ENCODE measurements at places on chromosomes 6 and 20. TPM values are rescaled to one million over a fixed set of nuclear protein-coding genes. Genes with fewer than 3 reads are reported as not detected.

GRCh38 chr6:43887340-43887858 is 117.4 kb downstream of the VEGFA start:
- DNase-seq = no peak

DNA sequence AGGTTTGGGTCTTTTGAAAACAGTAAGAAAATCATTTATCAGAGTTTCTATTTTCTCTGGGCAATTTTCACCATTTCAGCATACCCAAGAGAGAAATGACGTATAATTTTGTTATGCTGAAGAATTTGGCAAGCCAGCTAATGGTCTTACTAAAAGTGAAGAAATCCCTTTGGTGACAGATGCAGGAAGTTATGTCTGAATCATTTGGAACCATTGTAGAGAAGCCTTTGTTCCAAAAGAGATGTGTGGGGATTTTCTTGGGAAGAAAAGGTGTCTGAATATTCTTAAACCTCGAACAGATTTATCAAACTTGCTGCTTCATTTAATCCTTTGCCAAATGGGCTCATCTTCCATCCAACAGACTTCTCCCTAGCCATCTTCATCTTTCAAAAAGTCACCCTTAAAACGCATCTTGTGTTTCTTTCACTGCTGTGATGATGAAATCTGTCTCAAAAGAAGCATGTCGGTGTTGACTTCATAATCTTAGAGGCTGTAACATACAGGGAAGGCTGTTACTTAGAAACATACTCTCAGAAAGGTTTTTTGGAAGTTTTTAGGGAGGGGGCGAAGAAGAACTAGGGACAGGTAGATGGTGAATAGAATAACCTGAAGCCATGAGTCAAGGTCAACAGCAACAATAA is 39.5 kb downstream of the CITED2 start:
- no peak for DNase-seq

DNA sequence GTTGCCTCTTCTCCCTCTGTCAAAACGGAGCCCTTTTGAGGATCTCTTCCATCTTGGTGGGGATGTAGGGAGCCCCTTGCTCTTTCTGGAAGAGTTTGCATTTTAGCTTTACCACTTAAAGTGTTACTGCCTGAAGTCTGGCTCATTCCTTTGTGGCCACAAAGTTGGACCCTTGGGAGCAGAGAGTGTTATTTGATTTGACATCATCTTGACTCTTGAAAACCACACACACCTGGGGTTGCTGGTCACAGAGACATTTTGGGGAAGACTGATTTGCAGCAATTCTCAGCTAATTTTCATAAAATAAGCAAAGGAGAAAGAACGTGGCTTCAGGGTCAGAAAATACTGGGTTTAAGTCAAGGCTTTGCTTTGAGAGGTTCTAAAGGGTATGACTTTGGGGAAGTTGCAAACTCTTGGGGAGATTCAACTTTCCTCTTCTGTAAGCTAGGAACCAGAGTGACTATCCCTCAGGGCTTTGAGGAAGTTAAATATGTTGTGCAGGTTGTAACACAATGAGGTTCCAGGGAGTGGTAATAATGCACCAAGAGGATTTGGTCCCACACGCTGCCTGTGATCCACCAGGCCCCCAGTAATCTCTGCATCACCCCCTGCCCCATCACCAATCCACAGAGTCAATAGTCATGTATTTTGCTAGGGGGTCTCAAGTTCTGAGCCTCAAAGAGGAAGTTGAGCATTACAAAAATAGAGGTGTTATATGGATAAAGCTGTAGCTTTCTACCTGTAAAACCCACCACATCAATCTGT is 141.6 kb upstream of the SLC24A3 start:
- DNase-seq = no peak

GRCh38 chr20:1644101-1644962 is 13.2 kb downstream of the SIRPG start:
- no peak for DNase-seq

DNA sequence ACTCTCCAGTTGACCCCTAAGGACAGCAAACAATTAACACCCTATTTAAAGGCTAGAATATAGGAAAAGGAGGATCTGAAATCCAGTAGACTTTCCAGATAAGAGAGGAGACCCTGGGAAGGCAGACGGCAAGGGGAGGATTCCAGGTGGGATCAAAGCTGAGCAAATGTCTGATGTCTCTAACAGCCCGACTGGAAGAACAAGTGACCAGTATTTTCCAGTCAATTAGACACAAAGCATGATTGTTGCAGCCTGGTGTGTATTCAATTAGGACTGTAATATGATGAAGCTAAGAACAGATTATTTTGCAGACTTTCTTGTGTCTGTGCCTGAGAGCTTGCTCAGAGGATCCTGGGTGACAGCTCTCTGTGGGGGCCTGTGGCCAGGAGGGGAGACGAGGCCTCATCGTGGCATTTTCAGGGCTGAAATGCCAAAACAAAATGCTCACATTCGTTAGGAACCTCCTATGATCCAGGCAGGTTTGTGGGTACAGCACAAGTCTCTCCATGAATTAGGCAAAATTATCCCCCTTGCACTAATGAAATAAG is 471.8 kb upstream of the AGPAT4 start:
- no peak for DNase-seq

DNA sequence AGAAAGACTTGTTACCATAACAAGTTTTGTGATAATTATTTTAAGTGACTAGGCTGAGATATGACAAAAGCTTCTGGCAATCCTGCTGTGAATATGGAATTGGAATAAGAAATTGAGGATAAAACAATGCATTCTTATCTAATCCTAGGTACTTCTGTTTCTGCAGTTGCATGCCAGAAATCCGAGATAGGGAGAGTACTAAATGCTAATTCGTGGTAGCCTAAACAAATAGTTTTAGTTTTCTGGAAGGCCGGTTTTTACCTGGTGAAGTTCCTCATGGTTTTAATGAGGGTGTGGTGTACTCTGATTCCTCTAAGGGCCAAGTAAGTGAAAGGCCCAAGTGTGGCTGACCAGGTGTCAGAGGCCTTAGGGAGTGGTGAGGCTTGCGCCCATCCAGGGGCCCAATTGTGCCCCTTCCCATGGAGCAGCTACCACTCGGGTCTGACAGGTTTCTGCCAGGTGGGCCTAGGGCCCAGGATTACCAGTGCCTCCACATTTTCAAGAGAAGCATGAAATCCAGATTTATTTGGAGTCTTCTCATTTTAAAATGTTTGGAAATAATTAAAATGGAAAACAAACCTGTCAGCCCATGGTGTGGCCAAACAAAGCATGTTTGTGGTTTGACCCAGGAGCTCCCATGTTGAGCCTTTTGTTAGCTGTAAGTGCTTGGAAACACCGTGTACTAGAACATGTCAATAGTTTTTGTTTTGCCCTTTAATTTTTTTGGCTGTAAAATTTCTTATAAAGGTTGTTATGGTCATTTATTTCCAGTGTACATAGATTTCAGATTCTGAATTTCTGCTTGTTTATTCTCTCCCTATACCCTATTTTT is 6.6 kb downstream of the PLCB4 start:
- DNase-seq = no peak

GRCh38 chr20:23566199-23566932 is 1.9 kb downstream of the CST9L start:
- no peak for DNase-seq

DNA sequence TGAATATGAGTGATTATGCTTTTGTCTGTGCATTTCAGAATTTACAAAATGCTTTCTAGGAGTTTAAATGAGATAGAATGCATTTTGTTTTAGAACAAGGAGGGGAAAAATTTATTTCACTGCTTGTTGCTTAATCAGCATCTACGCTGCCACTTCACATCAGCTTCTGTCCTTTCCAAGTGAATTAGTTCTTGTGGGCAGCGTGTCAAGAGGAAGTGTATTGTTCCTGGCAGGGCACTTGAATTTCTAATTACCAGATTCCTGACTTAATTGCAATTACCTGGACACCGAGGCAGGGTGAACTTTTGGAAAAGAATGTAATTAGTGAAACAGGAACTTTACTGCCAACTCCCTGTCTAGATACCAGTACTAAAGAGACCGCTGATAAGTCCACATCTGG is 263.5 kb downstream of the TMEM242 start:
- no peak for DNase-seq

DNA sequence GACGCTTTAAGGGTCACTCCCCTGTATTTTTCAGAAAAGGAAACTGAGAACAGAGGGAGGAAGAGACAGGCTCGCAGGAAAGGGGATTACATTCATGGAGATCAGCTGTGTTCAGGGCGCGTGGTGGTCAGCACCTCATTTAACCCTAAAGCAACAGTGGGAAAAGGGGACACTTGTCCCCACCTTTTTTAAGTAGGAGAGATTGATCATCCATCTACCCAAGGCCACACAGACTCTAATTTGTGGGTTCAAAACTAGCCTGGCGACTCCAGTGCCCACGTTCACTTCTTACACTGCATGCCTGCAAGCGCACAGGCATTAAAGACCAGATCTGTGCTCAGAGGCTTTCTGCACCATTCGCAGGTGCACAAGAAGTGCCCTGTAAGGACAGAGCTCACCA is 167.9 kb upstream of the SNX9 start:
- no peak for DNase-seq

- no peak for DNase-seq
Measured at GRCh38 chr6:160004018-160004417, 35.1 kb downstream of the IGF2R start.

- DNase-seq = no peak
Measured at GRCh38 chr20:17594443-17594842, 24.6 kb downstream of the DSTN start.

DNA sequence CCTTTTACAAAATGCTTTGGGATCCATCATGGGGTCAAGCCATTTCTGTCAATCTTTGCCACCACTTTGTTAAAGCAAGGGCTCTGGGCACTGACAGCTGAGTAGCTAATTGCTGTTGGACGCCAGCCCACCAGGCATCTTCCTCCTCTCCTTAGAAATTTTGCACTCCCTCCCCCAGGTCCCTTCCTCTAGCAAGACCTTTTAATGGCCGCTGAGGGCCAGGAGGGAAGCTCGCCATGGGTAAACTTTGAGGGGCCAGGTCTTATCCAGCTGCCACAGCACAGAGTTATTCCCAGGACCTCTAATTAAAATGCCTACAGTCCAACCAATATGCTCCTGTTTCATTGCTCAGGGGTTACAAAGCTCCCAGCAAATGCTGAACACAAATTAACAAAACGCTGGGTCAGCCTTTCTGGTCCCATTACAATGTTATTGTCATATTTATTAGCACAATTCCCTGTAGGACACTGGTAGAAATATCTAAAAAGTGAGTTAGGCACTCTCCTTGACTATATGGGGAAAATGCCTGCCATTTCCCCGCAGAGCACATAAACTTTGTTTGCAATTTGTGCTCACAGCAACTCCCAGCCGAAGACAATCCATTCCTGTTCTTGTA is 16.8 kb downstream of the SCML4 start:
- no peak for DNase-seq

DNA sequence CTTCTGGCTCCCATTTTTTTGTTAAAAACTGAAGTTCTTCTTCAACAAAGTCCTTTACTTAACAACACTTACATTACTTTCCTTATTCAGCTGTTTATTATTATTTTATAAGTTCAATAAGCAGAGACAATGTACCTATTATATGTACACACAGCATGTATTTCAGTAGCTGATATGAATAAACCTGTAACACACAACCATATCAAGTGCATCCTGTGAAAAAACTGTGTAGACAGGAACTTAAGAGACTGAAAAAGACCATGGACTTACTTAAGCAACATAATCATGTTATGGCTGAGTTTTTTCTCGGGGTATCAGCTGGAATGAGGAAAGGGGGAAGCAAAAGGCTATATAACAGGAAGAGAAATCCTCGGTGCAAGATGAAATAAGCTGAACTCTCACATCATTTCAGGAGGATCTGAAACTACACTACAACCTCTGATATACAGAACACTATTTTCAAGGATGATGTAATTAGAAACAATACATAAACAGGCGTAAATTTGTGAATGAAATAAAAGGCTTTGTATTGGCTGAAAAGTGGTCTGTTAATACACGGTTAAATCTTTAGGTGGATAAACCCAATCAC is 70.9 kb downstream of the REV3L start:
- DNase-seq = no peak

GRCh38 chr6:40585651-40586269 is 1.4 kb downstream of the LRFN2 start:
- peak; percentile 2 for DNase-seq

- no peak for DNase-seq
Measured at GRCh38 chr6:45493761-45494160, 116.0 kb upstream of the SUPT3H start.

- DNase-seq = no peak
Measured at GRCh38 chr20:20411836-20412235, 43.9 kb downstream of the INSM1 start.

DNA sequence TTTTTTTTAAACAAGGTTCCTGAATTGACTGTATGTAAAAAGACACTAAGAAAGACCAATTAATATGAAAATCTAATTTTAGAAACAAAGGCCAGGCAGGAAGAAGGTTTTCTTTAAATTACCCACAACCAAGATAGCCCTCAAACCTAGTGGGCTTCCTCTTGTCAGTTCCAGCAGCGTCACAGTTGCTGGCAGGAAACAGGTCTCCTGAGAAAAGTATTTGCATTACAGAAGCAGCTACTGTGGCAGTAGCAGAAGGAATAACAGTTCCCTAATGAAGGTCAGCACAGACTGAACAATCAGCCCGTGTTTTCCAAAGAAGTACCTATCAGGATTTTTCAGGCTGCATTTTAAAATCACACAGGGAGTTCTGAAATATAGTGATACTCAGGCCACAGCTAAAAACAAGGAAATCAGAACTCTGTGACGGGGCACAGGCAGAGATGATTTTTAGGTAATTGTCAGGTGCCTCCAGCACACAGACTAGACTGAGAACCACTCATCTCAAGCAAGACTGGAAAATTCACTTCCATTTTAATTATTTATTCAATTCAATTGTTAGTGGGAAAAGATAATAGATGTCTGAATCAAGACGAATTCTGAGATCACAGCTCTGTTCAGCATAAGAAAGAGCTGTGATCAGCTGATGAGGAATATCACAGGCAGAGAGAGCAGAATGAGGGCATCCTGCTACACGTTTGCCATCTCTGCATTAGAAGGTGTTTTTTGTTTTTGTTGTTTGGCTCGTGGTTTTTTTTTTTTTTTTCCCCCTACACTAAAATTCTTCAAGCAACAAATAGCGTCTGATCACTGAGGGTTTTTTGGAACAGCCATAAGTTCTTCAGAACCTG is 230.5 kb upstream of the KHDRBS2 start:
- DNase-seq = no peak

Gene GPR31
- not detected for total RNA-seq

Gene GCNT2
- 6.4 TPM for total RNA-seq

Gene NR2E1
- total RNA-seq = not detected

Gene KCNQ5
- 1.5 TPM for total RNA-seq

Gene GSTA3
- total RNA-seq = not detected

Gene HLA-DRB1
- total RNA-seq = 0.84 TPM

Gene MPC1
- 32.6 TPM for total RNA-seq

Gene RAET1L
- total RNA-seq = not detected
